H4 (cell line): ENCODE measurements at places on chromosomes 11 and 22. TPM values are rescaled to one million over a fixed set of nuclear protein-coding genes. Genes with fewer than 3 reads are reported as not detected.

C22orf15 gene
- not detected in 2 replicates for total RNA-seq

SHANK3 gene
- total RNA-seq: 0.19 and 0.62 TPM in 2 replicates

GRCh38 chr11:84316866-84317555 is 1030.8 kb upstream of the CCDC90B start:
- peak; percentile 22 for DNase-seq

DNA sequence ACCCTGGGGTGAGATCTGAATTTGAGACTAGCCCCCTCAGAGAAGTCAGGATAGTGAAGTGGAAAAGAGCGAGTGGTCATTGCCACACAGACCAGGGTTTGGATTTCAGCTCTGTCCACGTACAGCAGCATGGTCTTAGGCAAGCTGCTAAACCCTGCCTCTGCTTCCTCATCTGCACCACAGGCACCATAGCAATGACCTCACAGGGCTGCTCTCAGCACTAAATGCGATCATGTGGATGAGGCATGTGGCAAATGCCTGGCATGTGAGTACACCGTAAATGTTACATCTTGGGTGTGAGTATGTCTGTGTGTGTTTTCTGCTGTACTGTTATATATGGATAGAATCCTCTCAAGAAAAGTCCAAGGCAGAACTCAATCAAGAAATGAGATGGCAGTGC is 15.8 kb downstream of the NAV2 start:
- no peak for DNase-seq
